ENCODE measurements at places on chromosomes 11 and 22. TPM values are rescaled to one million over a fixed set of nuclear protein-coding genes. Genes with fewer than 3 reads are reported as not detected.
A peak's percentile ranks its signal among the peaks of the same experiment; 100 is the strongest.

- DNase-seq: no peak
Measured at GRCh38 chr22:38073150-38074130, 10.5 kb downstream of the SLC16A8 start.

DNA sequence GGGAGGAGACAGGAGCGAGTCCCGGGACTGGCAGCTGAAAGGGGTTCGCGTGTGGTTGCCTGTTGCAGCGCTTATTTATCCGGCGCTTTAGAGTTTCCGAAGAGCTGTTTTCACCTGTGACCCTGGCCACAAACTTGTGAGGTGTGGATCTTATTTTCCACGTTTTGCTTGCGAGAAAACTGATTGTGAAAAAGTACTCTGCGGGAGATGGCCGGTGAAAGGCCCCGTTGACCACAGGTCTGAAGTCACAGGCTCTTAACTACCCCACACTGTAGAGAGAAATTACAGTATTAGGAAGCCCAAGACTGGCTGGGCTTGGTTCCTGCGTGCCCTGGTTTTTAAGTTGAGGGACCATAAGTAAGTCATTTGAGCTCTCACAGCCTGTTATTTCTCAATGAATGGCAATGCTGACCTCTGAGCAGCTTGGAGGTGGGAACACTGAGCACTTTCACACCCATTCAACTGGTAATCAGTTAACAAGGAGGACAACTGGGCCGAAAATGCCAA is 379 bp upstream of the RAB38 start:
- DNase-seq: no peak

GRCh38 chr11:131745405-131745804 is 375.0 kb downstream of the NTM start:
- DNase-seq: no peak

DNA sequence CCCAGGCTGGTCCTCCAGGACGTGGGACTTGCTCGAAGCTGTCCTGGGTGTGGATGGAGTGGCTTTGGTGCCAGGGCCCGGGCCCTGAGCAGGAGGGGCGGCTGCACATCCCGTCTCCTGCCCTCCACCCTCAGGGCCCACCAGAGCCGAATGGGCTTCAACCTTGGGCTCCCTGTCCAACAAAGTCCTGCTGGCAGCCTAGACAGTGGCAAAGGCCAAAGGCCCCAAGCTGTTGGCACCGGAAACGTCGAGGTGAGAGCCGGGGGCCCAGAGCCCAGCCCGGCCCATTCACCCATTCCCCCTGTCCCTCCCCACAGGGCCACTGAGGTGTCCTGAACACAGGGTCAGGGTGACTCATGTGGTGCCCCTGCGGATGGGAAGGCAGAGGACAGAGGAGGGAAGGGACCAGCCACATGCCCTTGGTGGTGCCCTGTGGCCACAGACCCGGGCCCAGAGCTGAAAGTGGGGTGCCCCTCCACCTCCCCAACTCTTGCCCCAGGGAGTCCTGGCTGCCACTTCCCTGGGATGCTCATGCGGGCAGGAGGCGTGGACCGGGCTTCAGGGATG is 9.1 kb downstream of the TSPAN32 start:
- peak; percentile 40 for DNase-seq

GRCh38 chr22:43376765-43377547 is 33.8 kb upstream of the SCUBE1 start:
- DNase-seq: peak; percentile 45

DNA sequence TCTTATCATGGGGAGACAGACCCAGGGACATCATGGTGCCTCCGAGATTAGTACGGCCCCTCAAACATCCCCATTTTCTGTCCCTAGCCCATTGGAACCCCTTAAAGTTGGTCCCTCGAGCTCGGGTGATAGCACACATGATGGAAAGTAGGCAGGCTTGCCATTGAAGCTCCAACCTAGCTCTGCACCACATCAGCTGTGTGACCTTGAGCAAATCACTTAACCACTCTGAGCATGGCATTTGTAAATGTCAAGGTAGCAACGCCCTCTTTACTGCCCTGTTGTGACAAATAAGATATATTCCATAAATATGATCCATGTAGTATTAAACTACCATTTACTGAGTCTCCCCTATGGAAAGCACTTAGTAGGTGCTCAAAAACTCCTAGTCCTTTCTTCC is 61.1 kb downstream of the MIAT start:
- DNase-seq: no peak

- no peak for DNase-seq
Measured at GRCh38 chr11:128614026-128614425, 26.7 kb upstream of the ETS1 start.

SCUBE1 gene
- total RNA-seq: 4.7 TPM

C11orf91 gene
- total RNA-seq: 0.51 TPM

DEUP1 gene
- not detected for total RNA-seq

C11orf65 gene
- 0.35 TPM for total RNA-seq

POU2AF1 gene
- 2.8 TPM for total RNA-seq

CTSF gene
- total RNA-seq: 8.3 TPM

CD81 gene
- total RNA-seq: 551 TPM

RABL2B gene
- total RNA-seq: 39.5 TPM

Data from mucosa of descending colon (tissue), 3 donors.